ENCODE measurements at places on chromosomes 5 and 9.

DNA sequence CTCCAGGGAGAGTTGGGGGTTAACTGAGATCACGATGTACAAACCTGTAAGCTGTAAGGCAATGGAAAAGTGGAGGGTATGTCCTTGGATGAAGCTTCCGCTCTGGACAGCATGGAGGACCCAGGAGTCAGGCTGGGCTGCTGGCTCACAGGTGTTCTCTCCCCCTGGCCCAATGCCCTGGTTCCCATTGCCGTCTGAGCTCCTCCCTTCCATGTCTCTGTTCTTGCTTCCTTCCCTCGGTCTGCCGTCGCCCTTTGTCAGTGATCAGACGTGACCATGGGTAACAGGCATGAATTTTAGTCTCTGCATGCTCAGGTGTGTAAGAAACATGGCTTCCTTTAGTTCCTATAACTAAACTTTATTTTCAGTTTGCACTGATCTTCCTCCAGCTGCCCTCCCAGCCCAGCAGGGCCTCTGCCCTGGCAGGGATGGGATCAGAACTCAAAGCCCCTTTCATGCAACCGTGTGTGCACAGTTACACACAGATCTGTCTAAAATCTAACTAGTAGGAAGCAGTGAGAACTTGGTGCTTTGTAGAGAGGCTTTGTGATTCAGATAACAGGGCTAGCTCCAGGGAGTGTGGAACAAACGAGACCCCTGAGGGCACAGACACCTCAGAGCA is 51.7 kb upstream of the KCNMB1 start:
- no peak for DNase-seq

GRCh38 chr5:154466671-154467070 is 11.4 kb downstream of the HAND1 start:
- DNase-seq, result no peak

- no peak for DNase-seq
Observed at GRCh38 chr5:142441616-142442015, 116.8 kb upstream of the SPRY4 start.

DNA sequence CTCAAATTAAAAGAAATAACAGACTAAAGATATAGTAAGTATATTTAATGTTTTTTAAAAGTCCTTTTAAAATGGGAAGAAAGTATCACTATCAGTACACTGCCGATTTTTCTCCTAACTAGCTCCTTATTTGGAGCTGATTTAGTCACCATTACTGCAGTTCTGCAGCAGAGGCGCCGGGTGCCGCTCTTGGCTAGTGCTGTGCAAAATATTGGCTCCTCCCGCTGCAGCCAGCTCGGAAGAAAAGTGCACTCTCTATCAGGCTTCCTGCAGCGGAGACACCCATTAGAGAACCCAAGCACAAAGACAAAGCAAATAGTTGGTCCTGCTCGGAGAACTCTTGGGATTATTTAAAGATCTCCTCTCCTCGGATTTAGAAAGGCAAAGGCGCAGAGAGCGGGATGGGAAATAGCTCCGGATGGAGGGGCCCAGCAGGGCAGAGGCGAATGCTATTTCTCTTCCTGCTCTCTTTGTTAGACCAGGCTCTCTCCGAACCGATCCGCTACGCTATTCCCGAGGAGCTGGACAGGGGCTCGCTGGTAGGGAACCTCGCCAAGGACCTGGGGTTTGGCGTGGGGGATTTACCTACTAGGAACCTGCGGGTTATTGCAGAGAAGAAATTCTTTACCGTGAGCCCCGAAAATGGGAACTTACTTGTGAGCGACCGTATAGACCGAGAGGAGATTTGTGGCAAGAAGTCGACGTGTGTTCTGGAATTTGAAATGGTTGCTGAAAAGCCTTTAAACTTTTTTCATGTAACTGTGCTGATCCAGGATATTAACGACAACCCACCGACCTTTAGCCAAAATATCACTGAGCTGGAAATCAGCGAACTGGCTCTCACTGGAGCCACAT is at the start of gene PCDHGB3:
Gene PCDHGB3 (plus strand): TSS at position 249 of the 855 bp plus-strand sequence. CDS start 153 bp downstream, at position 402.
- DNase-seq, result peak; percentile 82

GRCh38 chr9:71703172-71703872 is 65.0 kb downstream of the CEMIP2 start:
- DNase-seq, result no peak

DNA sequence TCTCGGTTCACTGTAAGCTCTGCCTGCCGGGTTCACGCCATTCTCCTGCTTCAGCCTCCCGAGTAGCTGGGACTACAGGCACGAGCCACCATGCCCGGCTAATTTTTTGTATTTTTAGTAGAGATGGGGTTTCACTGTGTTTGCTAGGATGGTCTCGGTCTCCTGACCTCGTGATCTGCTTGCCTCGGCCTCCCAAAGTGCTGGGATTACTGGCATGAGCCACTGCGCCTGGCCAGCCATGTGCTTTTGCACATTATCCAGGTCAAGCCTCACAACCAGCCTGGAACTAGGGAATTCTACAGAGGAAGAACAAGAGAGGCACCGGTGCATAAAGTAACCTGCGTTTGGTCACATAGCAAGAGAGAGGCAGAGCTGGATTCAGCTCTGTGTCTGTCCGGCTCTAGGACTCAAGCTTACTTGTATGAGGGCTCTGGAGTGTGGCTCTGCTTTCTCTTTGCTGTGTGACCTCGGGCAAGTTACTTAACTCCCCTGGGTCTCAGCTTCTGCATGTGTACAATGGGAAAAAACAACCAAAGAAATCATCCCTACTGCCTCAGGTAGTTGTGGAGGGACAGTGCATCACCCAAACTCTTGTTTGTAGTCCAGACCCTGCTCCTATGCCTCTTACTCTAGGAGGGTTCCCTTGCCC is 6.3 kb downstream of the FGF18 start:
- DNase-seq, result no peak

DNA sequence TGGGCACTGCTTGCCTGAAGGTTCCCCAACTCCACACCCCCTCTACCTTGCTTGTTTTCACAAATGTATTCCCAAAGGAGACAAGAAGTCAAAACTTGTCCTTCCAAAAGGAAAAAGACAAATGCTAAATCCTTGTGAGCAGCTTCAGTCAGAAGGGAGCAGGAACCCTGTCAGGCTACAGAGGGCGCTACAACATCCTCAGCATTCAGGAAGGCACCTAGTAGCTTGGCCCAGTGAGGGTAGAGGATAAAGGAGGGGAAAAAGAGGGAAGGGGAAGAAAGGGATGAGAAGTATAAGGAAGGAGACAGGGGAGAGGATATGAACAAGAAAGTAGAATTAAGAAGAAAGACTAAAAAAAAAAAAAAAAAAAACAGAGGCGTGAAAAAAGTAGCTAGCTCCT is 97.5 kb downstream of the MLLT3 start:
- no peak for DNase-seq

DNA sequence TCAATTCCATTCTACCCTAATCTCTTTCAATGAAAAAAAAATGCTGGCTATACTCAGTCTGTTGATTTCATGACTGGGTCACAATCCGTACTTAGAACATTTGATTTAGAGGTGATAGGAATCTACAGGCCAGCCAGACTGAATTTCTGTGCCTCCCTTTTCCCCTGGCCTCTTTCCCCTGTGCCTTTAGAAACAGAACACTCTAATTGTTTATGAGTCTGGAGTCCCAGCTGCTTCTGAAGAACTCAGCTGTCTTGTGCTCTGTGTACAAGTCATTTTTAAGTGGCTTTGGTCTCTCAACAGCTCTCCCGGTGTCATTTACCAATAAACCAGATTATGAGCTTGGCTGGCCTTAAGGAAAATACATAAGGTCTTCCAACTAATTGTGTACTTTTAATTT is 94.1 kb upstream of the ITGA2 start:
- DNase-seq, result no peak

- no peak for DNase-seq
Observed at GRCh38 chr5:91182763-91183162, 200.4 kb downstream of the ARRDC3 start.

DNA sequence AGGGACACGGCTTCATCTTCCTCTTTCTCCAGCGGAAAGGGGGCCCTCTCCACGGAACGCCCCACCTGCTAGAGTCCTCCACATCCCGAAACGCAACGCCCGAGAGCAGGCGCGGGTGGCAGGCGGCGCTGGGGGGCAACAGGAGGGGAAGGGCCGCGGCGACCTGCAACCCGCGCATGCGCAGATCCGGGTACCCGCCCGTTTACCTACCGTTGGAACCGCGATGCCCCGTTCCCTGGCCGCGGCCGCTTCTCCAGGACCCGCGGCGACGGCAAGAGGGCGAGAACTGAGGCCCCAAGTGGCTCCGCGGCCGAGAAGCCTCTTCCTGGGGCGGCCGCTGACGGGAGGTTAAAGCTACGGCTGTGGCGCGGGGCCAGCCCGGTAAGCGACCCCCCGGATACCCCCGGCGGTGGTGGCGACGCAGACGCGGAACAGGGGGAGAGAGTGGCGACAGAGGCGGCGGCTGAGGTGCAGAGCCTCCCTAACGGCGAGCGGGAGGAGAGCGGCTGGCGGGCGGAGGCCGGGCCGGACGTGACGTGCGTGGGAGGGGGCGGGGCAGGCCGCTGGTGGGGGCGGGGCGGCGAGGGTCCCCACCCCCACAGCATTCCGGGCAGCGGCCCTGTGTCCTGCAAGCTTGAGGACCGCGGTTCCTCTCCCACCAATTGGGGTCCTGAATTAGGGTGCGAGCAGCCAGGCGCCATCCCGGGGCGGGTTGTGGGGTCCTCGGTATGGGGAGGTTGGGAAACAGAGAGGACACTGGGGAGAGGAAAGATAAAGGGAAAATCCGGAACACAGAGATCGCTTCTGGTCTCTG is at the start of gene FAM13B:
Gene FAM13B (minus strand): TSS at position 508 of the 814 bp plus-strand sequence. CDS start 13,968 bp downstream, outside the sequence.
- peak; percentile 82 for DNase-seq

GRCh38 chr5:177368869-177369644 is 11.3 kb downstream of the RGS14 start:
- DNase-seq, result peak; percentile 78

GRCh38 chr5:170427672-170428236 is 38.6 kb upstream of the KCNMB1 start:
- no peak for DNase-seq

DNA sequence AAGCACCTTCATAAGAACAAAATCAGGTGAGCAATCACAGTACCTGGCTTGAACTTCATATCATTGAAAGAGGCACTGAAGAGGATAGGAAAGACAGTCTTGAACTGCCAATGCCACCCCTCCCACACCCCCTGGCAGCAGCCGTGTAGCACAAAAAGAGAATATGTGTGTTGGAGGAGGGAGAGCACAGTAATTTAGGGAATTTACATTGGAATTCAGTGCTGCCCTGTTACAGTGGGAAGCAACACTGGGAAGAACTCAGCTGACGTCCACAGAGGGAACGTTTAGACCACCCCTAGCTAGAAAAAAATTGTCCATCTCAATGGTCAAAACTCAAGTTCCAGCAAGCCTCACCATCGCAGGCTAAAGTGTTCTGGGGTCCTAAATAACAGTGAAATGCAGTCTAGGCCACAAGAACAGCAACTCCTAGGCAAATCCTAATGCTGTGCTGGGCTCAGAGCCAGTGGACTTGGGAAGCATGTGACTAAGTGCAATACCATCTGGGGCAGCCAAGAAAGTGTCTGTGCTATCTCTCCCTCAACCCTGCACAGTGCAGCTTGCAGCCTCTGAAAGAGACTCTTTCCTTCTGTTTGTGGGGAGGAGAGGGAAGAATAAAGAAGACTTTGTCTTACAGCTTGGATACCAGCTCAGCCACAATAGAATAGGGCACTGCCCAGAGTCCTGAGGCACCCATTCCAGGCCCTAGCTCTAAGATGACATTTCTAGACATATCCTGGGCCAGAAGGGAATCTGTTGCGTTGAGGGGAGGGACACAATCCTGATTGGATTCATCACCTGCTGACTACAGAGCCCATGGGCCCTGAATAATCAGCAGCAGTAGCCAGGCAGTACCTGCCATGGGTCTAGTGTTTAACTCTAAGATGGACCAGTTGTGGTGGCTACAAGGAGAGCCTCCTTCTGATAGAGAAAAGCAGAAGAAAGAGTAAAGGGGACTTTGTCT is 62.1 kb upstream of the VLDLR start:
- peak; percentile 55 for DNase-seq

DNA sequence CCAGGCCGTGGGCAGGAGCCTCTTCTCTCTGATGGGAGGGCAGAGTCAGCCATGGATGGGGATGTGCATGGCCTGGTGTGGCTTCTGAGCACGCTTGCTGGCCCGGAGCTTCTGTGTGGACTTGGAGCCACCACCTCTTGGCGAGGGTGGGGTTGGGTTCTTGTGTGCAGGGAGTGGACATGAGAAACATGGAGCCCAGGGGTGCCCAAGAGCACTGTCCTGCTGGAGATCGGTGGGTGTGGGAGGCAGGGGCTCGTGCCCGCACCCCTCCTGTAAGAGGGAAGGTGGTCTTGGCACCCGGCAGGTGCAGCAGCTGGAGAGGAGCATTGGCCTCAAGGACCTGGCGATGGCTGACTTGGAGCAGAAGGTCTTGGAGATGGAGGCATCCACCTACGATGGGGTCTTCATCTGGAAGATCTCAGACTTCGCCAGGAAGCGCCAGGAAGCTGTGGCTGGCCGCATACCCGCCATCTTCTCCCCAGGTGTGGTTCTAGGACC is 23.8 kb downstream of the FBXW5 start:
- no peak for DNase-seq

- no peak for DNase-seq
Observed at GRCh38 chr5:93100976-93101375, 480.0 kb downstream of the NR2F1-AS1 start.

GRCh38 chr5:7395947-7396712 is at the start of gene ADCY2:
Gene ADCY2, plus strand, starts transcription at chr5:7396138. Its CDS starts 159 bp downstream, at chr5:7396297.
- DNase-seq, result no peak
